ENCODE measurements at places on chromosomes 2 and 18.

GRCh38 chr18:62848946-62849345 is 133.6 kb downstream of the PHLPP1 start:
- no peak for DNase-seq

DNA sequence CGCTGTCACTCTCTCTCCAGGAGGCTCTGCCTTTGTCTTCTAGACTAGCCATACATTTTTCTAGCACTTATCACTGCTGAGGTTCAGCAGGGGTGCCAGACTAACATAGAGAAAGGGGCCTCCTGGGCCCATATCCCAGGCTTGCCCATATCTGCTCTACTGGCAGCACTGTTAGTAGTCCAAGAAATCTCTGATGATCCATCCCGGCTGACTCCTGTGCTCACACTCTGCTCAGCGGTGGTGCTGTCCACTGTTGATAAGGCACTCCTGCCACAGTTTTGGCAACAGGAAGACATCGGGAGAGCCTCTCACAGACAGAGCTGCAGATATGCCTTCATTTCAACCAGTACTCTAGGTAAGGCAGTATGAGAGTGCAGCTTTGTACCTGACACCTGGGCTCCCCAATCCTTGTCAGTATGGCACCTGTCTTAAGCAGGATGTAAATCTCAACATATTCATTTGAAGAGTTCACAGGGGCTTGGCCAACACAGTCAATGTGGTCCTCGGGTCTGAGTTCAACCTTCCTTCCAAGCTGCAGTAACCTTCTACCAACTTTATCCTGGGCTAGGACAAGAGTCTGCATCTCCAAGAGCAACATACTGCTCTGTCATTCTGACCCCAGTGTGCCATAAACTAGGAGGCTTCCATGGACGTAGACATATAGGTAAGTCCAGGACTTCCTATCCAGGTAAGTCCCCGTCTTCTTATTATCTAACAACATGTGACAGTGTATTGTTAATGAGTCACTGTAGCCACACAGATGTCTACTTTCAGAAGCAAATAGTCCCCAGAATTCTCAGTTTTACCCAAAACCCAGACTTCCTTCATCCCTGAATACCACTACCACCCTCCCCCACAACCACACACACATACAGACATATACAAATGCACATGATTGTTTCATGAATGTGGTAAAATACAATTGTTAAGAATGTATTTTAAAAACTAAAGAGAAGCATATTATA is 16.2 kb downstream of the KLF7 start:
- no peak for DNase-seq

- no peak for DNase-seq
Measured at GRCh38 chr2:2243666-2244065, 87.4 kb downstream of the MYT1L start.

- DNase-seq = no peak
Measured at GRCh38 chr2:221025398-221025797, 546.7 kb downstream of the EPHA4 start.

GRCh38 chr2:25981596-25982272 is 563 bp downstream of the KIF3C start:
- DNase-seq = no peak

DNA sequence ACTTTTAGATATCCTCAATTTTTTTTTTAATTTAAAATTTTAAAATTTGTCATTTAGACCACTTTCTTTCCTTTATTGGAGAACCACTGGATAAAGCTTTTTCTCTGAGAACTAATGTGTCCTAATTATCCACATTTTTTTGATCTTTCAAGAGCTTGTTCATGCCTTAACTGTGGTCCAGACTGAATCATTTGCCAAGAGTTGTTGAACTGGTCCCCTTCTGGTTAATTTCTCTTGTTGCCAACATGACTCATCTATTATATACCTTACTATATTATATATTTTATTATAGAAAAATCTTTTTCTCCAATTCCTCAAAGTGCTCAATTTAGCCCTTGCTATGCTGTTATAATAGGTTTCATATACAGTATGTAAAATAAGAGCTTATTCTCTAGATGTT is 53.1 kb upstream of the TMEM87B start:
- DNase-seq = no peak

DNA sequence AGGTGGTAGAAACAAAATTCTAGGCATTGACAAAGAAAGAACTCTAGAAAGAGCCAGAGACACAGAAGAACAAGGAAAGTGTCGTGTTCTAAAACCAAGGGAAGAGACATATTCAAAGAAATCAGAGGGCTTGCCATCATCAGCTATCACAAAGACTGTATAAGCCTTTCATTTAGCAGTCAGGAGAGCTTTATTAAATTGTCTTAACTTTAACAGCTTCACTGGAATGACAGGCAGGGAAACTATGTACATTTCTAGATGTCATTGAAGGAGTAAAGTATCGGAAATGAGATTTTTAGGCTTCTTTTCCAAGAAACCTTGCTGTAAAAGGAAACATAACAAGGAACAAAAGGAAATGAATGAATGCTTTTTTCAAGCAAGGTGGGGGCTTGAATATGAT is 15.8 kb downstream of the KYNU start:
- no peak for DNase-seq

DNA sequence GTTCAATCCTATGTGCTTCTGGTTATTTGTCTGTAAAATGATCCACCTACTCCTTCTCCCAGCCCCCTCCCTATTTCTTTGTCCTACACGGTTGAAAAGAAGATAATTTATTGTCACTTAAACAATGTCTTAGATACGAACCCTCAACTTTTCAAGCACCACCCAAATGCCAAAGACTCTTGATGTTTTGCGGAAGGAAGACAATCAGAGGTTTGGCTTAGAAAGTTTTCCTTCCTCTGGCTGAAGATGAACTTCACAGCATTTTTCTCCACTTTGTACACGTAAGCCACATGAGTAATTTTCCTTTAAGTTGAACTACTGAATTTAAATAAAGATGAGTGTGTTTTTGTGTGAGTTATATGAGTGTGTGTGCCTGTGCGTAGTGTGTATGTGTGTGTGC is 25.5 kb upstream of the SLC8A1 start:
- DNase-seq = no peak

DNA sequence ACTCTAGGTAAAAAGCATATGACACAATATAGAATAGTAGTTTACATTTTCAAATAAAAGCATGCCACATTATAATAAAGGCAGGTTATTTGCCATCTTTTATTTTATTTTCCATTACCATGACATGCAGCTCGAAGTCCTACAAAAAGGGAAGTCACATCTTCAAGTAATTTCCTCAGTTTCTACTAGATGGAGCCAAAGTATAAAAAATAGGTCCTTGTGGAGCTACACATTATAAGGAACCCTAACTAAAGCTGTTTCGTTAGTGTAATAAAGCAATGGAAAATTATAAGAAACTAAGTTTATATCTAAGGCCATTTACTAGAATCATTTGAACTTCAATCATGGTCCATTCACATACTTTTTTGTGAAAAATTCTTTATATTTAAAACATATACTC is 674.5 kb downstream of the KCNJ3 start:
- DNase-seq = no peak

DNA sequence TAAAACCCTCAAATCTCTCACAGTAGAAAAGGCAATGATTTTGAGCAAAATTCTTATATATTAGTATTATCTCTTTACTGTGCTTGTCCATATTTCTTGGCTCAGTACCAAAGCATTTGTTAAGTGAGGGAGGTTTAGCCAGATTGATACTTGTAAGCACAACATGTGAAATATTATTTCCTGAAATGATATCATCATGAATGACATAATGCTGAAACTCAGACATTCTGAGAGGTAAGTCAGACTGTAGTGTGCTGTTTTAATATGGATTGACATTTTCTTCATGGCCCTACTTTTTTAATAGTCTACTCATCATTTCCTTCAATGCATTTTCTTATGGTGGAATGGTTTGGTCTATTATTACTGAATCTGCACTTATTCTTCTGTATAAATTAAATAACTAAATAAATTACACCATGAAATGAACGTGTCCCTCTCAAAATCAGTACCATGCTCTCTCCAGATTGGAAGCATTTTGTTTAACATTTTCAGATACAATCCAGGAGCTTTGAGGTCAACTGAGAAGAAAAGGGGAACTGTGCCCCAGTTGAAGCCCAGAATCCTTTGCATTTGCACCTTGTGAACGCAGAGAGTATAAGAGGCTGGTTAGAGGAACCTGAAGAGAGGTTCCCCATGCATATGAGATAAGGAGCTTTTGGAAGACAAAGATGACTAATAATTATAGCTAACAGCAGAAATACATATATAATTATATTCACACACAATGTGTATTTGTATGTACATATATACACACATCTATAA is 50.1 kb upstream of the CRACDL start:
- no peak for DNase-seq

- no peak for DNase-seq
Measured at GRCh38 chr2:133948610-133949290, 305.1 kb upstream of the MGAT5 start.

- no peak for DNase-seq
Measured at GRCh38 chr18:43271593-43272432, 5.5 kb downstream of the SYT4 start.

- DNase-seq = no peak
Measured at GRCh38 chr18:32418148-32418547, 52.5 kb downstream of the GAREM1 start.

DNA sequence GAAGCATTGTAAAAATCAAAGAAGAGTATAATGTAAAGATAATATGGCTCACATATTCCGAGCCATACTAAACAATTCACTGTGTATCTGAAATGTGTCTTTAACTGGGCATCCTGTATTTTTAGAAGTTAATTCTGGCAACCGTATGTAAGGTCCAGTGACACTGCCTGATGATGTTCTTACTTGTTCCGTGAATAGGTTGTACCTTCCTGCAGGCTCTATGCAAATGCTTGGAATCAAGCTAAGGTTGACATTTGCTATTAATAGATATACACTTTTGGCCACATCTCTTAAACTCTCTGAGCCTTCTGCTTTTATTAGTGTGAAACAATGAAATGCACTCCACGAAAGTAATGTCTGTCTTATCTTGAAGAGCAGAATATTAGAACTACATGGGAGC is 534.6 kb downstream of the CCDC85A start:
- DNase-seq = no peak

DNA sequence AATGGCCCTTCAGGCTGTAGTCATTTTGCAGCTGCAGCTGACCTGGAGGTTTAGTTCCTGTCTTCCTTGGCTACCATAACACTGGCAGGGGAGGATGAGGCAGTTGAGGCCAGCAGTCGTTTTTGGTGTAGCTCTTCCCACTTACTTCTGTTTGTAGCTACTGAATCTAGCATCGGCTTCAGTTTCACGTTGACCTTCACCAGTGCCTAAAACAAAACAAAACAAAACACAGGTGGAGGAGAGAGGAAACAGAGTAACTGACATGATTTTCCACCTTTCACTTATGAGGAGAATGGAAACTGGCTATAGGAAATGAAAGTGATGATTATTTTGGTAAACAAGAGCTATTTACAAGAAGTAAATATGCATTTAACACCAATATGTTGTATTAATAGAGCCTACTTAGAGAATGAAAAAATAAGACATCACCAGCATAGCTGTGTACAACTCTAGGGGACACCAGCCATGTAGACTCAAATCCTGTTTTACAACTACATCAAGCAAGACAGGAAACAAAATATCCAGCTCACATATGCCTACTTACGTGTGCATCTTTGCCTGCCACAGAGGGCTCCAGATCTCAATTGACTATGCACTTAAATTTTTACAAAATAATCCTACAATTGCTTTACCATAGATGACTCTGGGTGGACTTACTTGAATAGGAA is 236.9 kb downstream of the AGPS start:
- no peak for DNase-seq

DNA sequence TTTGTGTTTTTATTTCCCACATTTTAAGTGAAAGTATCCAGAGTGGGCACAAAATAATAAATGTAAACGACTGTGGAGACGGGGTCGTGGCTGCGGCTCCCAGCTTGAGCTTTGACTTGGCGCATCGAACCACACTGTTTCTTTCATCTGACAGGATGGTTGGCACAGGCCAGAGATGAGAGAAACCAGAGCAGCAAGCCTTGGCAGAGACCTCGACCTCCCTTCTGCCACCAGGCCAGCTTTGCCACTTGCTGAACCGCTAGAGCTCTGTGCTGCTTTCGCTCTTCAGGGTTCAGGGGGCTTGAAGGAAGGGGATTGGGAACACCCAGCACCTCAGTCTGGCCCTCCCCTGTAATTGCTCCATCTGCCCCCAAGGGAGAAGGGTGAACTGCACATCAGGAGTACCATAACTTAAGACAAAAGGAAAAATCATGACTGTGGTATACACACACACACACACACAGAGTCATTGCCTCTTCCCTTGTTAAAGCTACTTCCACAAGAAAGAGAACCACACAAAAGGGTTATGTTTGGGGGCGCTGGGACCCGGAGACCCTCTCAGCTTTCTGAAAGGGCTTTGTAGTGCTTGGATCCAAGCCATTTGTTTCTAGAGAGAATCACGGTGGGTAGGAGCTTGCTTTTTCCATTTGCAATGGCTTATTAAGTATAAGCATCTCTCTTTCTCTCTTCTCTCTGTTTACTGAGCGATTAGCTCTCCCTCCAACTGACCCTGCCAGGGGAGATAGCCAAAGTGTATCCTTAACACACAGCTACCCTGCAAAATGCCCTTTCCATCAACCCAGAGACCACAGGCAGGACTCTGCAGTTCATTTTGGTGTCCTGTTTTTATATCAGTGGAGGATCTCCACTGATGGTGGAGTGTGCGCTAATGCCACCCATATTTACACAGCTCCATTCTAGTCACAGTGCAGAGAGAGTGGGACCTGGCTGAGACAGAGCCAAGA is 23.0 kb downstream of the POU3F3 start:
- no peak for DNase-seq

DNA sequence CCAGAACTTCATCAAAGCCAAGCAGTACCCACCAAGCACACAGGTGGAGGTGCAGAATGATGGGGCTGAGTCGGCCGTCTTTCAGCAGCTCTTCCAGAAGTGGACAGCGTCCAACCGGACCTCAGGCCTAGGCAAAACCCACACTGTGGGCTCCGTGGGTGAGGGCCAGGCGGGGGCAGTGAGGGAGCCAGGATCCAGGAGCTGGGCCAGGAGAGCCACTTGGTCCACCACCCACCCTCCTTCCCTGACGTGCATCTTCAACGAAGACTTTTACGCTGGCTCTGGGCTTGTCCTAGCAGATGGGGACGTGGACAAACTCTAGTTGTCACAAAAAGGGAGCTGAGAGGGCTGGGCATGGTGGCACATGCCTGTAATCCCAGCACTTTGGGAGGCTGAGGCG is 11.8 kb downstream of the VIL1 start:
- DNase-seq = no peak

- no peak for DNase-seq
Measured at GRCh38 chr18:21203126-21203525, 38.9 kb upstream of the GREB1L start.

- no peak for DNase-seq
Measured at GRCh38 chr18:77208964-77209363, 40.7 kb upstream of the GALR1 start.

DNA sequence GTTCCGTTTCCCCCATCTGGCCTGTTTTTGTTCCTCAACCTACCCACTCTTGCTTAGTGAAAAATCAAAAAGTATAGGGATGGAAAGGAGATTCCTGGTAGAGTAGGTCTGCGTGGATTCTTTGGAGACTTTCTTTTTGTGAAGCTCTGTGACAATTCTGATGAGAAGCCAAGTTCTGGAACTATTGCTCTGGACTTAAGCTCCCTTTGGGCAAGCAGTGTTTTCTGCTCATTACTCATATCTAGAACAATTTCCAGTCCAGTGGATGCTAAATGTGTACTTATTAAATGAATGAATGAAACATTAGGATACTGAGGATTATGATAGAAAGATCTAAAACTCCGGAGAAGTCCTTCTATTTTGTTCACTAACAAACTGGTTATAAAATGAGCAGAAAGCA is 76.5 kb downstream of the SOCS6 start:
- DNase-seq = no peak

Measured in cortex of kidney (tissue), 1 donor.